ENCODE measurements at places on chromosomes 11 and 22.

DNA sequence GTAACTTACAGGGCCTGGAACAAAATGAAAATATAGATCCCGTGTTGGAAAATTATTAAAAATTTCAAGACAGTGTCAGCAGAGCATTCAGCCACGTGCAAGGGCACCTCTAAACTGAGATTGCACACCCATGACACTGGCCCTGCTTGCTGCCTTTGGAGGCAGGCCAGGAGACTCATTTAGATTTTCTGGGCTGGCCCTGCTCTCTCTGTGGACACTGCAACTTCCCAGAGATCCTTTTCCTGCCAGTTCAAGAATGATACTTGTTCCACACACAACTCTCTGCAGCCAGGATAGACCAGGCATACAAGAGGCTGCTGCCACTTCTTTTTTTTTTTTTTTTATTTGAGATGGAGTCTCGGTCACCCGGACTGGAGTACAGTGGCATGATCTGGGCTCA lies 56.7 kb upstream of the PTPRJ start:
- DNase-seq: no peak

- DNase-seq: no peak
Measured at GRCh38 chr22:38239101-38239761, 33.6 kb downstream of the TMEM184B start.

GRCh38 chr11:103907548-103908455 lies 128.6 kb upstream of the DDI1 start:
- no peak for DNase-seq

- DNase-seq: peak; percentile 25
Measured at GRCh38 chr11:17351510-17352176, at the start of gene NCR3LG1. NCR3LG1 (plus strand) TSS chr11:17351800; CDS start chr11:17351970, 170 bp downstream.

GRCh38 chr11:57325735-57326048 lies 940 bp upstream of the TNKS1BP1 start:
- DNase-seq: no peak

GRCh38 chr11:73752216-73752867 lies 8.5 kb downstream of the RAB6A start:
- DNase-seq: no peak

- no peak for DNase-seq
Measured at GRCh38 chr11:6357222-6357621, 33.1 kb upstream of the SMPD1 start.

DNA sequence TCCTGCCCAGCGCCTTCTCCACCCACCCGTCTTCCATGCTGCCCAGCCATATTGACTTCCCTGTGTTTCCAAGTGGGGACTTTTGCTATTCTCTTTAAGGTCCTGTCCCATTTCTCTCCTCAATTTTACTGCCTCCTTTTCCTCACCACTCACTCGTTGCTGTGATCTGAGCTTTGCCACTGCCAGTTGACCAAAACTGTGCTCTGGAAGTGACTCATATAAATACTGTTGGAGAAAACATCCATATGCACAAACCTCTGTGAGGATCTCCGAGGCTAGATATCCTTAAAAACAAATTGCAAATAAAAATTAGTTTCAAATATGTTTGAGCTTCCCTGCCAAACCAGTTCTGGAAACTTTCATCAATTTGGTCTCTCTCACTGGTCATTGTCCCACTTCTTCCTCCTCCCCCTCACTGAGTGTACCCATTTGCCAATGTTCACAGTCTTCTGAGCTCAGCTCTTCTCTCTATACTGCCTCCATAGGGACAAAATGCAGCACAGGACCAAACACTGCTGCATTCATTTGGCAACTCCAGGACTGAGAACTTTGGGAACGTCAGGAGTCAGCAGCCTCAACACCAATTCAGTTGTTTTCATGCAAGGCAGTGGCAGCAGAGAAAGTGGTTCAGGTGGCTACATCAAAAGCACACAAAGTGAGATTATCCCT lies 34.0 kb upstream of the MMP13 start:
- no peak for DNase-seq

DNA sequence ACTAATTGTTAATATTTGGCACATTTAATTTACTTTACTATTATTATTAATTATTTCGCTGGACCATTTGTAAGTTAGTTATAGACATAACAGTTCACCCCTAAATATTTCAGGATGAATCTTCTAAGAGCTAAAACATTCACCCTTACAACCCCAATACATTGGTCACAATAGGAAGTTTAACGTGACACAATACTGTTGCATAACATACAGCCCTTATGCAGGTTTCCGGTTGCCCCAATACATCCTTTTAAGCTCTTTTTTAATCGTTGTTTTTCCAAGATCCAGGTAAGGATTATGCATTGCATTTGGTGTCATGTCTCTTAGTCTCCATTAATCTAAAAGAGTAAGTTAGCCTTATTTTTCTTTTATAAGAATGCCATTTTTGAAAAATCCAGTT lies 71.2 kb downstream of the HSD17B12 start:
- DNase-seq: no peak

DNA sequence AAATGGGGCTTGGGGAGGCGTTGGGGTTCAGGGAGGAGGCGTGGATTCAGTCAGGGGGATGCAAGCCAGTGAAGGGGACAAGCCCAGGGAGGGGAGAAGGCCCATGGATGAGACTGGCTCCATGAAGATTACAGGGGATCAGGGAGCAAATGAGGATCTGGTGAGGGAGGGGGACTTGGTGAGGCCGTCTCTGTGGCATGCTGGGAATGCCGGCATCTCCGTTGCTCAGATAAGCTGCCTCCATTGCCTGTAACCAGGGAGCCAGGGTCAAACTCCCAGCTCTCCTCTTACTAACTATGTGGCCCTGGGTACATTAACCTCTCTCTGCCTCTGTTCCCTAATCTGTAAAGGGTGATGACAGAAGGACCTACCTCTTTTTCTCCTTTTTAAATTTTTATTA lies 38.7 kb downstream of the TPBGL start:
- no peak for DNase-seq

GRCh38 chr11:107397357-107397756 lies 60.3 kb downstream of the CWF19L2 start:
- DNase-seq: no peak

- no peak for DNase-seq
Measured at GRCh38 chr11:123856444-123856843, 29.0 kb downstream of the TMEM225 start.

DNA sequence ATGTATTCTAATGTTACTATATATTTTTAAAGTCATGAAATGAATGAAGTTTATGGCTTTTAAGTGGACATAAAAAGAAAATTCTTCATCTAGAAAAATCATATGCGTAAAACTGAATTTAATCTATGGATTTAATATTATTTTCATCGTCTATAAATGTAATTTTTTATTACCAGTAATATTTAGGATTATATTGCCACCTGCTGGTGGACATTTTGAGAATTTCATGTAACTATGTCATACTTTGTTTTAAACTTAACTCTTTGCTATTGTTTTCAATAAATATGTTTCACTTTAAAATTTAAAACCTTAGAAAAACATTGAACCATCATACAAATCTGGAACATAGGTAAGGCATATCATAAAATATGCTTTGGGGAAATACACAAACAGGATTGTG lies 66.5 kb upstream of the CEP126 start:
- DNase-seq: no peak

DNA sequence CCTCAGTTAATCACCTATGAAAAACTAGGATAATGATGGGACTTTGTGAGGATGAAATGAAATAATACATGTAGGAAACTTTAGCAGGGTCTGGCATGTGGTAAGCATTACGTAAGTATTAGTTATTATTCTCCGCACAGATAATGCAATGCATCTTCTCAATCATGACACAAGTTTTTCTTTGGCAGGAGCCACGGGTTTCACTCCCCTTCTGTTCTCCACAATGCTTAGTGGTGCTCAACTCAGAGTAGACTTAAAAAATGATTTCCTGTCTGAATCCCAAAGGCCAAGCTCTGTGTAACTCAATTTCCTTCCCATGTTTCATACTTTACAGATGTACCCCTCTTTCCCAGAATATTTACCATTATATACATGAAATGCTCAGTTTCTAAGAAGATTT lies 82.9 kb downstream of the CCDC34 start:
- no peak for DNase-seq

DNA sequence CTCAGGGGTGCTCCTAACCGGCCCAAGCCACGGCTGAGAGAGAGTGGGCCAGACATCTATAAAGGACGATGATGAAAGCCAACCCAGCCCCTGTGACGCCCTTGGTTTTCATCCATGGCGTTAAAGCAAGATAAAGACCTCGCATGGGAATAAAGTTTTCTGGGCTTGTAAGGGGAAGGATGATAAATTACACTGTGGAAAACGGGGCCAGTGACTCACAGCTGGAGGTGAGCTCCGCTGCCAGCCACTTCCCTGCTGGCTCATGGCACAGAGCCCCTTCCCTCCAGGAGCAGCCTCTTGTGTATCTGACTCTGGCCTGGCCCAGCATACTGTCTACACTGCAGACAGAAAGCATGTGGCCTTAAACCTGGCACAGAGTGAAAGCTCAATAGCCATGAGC lies 503.2 kb upstream of the B3GAT1 start:
- DNase-seq: no peak

DNA sequence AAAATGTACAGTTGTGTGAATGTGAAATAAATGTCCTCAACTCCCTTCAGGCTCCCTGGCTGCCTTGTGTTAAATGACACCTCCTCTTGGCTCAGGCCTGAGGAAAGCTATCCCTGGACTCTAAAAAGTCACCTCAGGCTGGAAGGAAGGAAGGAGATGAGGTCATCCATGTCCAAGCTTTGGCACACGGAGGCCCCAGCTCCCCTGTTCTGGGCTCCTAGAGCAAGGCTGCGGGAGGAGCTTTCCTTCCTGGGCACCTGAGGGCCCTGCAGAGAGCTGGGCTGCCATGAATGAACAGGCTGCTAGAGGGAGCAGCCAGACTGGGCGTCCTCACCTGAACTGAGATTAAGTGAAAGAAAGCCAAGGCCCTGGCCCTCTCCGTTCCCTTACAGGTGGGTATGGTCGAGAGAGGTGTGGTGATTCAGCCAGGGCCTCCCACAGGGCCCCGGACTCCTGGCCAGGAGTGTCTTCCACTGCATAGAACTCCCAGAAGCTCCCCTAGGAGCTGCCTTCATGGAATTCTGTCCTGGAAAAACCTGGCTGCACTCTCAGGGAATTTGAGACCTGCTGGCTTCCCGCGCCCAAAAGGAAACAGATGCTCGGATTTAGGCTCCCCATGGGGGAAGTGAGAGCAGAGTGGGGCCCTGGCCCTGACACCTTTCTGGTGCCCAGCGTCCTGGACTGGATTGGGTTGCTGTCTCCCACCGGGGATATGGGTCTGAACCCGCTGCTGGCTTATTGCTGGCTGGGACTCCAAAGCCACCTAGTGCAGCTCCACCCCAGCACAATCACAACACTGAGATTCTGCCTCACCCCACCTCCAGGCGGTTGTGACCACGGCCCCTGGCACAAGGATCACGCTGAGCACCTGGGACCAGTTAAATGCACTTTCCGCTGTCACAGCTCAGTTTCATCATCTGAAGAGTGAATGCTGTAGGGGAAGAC lies 22.2 kb downstream of the MYBPC3 start:
- no peak for DNase-seq

DNA sequence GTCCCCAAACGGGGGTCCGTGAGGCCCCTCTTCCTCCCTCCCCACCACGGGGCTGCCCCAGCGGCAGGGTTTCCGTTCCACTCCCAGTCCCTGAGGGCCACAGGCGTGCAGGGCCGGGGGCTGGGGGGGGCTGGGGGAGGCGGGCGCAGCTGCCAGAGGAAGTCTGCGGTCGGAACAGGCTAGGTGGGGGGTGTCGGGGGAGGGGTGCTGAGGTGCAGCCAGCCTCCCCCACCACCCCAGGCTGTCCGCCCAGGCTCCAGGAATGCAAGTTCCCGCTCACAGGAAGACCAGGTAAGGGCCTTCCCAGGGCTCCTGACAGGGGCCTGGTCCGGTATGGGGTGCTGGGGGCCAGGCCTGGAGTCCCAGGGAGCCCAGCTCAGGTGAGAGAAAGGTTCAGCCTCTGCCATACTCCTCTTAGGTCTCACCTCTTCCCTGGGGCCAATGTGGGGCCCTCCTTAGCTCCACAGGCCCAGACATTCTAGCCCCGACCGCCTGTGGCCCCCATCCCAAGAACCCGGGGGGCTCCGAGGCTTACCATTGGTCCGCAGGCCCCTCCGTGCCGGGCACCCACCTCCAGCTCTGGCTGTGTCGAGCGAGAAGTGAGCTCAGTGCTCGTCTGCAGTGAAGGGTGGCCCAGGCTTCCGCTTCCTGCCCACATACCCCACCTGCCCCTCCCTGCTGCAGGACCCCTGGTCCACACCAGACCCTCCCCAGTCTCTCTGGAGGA lies at the start of gene PTPRCAP:
Gene PTPRCAP (minus strand): TSS at position 601 of the 727 bp plus-strand sequence. CDS start 63 bp downstream, at position 538.
- DNase-seq: peak; percentile 64

GRCh38 chr22:49362211-49362839 lies 465.3 kb downstream of the BRD1 start:
- DNase-seq: no peak

DNA sequence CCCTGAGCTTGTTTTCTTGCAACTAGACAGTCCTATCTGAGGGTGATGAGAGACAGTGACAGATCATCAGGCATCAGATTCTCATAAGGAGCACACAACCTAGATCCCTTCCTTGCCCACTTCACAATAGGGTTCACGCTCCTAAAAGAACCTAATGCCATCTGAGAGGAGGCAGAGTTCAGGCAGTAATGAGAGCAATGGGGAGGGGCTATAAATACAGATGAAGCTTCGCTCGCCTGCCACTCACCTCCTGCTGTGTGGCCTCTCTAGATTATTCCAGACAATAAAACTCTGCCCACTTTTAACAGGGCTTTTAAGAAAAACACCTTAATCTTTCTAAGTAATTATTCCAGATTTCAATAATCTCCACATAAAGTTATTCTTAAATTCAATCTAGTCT lies 43.9 kb upstream of the PAK1 start:
- DNase-seq: no peak

GRCh38 chr22:18111759-18112330 lies 1.2 kb downstream of the TUBA8 start:
- no peak for DNase-seq

- no peak for DNase-seq
Measured at GRCh38 chr22:35894937-35895708, 133.5 kb downstream of the RBFOX2 start.

DNA sequence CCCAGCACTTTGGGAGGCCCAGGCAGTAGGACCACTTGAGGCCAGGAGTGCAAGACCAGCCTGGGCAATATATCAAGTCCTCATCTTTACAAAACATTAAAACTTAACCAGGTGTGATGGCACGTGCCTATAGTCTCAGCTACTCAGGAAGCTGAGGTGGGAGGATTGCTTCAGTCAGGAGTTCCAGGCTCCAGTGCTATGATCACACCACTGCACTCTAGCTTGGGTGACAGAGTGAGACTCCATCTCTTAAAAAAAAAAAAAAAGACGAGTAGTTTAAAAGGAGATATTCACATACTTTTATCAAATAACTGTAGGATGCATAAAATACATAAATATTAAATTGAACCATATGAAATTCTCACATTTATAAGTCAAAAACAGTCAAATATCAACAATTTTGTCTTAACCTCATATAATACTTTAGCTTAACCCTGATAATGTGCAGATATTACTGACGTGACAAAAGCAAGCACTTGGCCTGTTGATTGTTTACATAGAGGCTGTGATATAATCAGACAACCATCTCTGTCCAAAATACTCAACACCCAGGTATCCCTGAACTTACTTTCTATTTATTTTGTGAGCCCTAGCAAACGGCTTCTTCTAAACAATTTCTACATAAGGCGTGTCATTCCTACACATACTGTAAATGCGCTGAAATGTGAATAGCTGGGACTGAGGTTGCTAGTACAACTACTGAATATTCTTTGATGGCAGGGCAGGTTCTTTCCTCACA lies 57.0 kb downstream of the PRCP start:
- no peak for DNase-seq

All from stimulated activated CD8-positive, alpha-beta memory T cell treated with anti-CD3 and anti-CD28 coated beads, Interleukin-7, amount 100 ng/mL, for 1 hour (primary cell).